Astrocyte (in vitro differentiated cells and primary cell): ENCODE measurements at places on chromosomes 11 and 22. TPM values are rescaled to one million over a fixed set of nuclear protein-coding genes. Genes with fewer than 3 reads are reported as not detected.

Gene MPPED2
- total RNA-seq: 1.1 and 1.6 TPM in 2 replicates

Gene P2RX6
- total RNA-seq: 0.22 and 0.45 TPM in 2 replicates

Gene KCNK7
- total RNA-seq: 0.84 TPM in 1 of 2 replicates, not detected in the other

Gene BAIAP2L2
- total RNA-seq: 0.54 and 0.94 TPM in 2 replicates

DNA sequence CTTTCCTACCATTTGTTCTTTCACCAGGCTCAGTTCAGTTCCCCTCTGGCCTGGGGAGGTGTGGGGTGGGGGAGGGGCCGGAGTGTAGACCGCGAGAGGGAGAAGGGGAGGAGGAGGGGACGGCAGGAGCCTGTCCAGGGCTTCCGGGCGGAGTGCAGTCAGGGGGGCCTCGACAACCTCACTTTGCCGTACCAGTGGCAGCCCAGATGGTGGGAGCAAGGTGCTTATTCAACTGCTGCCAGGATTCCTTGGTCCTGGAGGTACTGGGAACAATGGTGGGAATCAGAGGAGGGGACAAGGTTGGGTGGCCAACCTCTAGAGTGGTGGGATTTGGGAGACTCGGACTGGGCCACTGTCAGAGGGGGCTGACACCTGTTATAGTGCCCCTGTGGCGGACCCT is 1.2 kb downstream of the BACE1 start:
- no peak for DNase-seq

DNA sequence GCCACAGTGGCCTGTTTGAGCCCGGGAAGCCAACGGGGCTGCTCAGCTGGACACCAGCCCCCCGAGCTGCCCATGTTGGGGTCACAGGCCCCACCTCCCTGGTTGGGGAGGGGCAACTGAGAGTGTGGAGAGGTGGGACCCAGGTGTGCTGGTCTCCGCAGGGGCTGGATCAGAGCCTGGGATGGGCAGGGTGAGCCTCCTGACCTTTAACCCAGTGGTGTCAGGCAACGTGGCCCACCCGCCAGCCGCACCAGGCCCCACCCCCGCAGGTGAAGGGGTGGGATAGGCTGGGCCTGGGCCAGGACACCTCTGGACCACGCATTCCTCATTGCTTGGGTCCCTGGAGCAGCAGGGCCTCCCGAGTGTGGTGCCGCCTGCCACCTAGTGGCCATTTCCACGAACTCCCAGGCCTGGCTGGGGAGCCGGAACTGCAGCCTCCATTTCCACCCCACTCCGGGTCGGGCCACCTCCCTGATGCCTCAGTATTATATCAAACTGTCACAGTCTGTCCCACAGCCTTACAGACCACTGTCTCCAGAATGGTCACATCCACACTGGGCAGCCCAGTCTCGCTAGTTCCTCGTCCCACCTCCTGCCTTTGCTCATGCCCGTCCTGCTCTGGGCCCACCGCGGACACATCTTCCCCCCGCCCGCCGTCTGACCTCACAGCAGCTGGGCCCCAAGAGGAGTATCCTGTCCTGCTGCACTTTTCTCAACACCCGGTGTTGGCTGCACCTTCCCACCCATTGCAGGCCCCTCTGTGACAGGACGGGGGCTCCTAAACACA is 13.3 kb upstream of the PPP6R3 start:
- DNase-seq: no peak

GRCh38 chr11:84890676-84891075 is 736.5 kb downstream of the DLG2 start:
- DNase-seq: peak; percentile 39

GRCh38 chr11:128182844-128183243 is 404.5 kb downstream of the ETS1 start:
- DNase-seq: peak; percentile 14

GRCh38 chr11:61793829-61794204 is 1.1 kb downstream of the FEN1 start:
- DNase-seq: no peak

GRCh38 chr11:19987331-19987801 is 172.9 kb downstream of the DBX1 start:
- DNase-seq: peak; percentile 47

GRCh38 chr11:120613264-120614226 is 102.0 kb downstream of the GRIK4 start:
- no peak for DNase-seq

DNA sequence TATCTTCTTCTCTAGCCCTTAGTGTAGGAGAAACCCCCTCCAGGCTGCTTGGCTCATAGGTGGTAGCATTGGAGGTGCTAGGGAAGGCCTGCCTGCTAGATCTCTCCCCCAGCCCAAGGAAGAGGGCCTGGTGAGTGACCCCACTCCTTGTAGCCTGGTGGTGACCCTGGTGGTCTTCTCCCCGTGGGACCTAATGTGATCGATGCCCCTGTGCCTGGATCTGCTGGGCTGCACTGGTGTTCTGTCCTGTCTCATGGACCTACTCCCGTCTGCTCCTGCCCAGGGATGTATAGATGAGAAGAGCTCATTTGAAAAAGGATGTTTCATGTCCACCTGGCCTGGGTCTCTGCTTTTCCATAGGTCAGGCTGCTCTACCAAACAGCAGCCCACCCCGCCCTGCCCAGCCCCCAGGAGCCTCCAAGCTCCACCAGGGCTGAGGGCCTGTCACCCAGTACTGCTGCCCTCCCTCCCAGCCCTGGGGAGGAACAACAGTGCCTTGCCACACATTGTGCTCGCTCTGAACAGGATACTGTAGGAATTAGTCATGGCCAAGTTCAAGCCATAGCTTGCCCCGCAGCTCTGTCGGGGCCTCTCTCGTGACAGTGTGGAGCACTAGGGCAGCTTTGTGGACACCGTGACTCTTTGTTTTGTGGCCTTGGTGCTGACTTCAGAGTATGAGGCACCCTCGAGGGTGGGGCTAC is 19.7 kb downstream of the SLC37A2 start:
- peak; percentile 78 for DNase-seq
